ENCODE measurements at places on chromosomes 16 and 17.

- no peak for DNase-seq
These were observed 8.1 kb downstream of the DNAJC7 start for GRCh38 chr17:42009170-42009569.

DNA sequence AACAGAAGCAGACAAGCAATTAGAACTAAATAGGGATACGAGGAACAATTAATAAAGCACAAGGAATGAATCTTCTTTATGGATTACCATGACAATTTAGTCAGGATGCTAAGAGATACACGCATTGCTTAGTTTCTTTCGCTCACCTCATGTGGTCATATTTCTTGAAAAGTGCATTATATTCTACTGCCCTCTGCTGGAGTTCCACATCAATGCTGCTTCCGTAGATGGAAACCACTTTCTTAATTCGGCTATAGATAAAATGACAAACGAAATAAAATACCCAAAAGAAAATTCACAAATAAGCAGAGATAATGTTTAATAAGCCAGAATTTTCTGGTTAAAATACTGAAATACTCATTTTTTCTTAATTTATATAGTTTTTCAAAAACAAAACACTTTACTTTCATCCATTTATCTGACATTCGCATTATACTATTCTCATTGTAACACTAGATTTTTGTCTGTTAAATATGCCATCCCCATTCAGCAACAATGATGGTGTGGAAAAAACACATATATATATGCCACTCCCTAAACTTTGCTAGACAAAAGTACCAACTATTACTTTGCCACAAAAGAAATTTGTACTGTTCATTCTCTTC is 22.0 kb upstream of the PHLPP2 start:
- DNase-seq, result no peak

DNA sequence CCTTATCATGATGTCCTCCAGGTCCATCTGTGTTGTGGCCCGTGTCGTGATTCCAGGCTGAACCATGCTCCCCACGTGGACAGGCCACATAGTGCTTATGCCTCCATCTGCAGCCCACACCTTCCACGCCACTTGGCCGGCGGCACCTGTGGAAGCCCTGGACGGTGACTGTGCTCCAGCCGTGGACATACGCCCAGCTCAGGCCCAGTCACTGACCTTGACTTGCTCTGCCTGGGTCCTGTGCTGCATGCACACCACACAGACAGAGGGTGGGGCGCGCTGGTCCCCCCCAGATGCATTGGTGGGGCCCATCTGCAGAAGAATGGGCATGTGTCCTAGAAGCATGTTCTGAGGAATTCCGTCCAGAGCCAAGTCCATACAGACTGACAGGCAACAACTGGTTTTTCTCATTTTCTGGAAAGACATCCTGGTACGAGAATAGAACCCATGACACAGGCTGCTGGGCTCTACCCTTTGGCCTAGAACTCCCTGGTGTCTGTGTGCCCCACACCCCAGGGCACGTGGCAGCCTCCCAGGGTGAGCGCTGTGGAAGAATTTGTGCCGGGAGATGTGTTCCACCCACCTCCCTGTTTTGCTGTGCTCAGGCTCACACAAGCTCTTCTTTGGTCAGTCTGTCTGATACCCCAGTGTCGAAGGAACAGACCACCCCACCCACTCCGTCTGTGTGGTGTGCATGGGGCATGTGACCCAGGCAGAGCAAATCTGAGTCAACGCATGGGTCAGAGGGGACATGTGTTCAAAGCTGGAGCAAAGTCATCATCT is 39.5 kb downstream of the GPT2 start:
- no peak for DNase-seq

DNA sequence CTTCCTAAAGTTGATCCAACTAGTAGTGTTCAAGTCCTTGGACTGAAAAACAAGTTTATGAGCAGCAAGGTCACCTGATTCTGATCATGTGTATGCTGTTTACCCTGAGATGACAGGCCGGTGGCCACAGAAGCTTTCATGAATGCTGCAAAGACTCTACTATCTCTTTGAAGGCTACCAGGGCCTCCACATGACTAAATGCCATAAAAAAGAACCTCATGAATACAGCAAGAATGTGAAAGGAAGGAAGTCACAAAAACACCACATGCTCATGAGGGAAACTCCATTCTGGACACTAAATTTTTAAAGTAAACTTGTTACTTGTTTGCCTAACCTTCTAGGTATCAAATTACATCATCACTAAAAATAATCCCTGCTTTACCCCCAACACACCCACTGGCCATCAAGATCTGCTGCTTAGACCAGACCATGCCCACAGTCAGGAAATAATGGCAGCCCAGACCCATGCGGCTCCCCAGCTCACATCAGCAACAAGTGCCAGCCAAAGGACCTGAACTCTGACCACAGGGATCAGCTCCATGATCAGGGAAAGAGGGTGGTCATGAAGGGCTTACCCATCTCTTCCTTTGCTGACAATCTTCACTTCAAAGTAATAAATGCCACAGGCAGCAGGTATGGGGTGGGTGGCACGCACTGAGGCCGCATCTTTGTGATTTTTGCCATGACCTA is 1.4 kb downstream of the RANBP10 start:
- DNase-seq, result no peak

GRCh38 chr16:82096641-82097040 is 61.6 kb downstream of the HSD17B2 start:
- no peak for DNase-seq

DNA sequence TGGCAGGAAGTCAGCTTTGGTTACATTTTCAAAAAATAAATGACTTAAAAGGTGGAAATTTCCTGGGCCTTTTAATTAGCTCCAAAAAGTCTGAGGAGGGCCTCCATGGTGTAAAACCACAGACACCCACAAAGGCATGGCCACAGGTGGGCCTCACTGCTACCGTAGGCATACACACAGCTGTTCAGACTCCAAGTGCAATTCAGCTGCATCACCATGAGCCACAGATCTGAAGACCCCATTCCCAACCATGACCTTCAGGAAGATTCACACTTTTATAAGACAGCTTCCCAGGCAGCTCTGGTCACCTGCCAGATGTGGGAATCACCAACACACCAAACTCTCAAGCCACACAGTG is 20.6 kb downstream of the CSNK2A2 start:
- no peak for DNase-seq

GRCh38 chr17:7703584-7704479 is 1.2 kb upstream of the EFNB3 start:
- DNase-seq, result no peak

DNA sequence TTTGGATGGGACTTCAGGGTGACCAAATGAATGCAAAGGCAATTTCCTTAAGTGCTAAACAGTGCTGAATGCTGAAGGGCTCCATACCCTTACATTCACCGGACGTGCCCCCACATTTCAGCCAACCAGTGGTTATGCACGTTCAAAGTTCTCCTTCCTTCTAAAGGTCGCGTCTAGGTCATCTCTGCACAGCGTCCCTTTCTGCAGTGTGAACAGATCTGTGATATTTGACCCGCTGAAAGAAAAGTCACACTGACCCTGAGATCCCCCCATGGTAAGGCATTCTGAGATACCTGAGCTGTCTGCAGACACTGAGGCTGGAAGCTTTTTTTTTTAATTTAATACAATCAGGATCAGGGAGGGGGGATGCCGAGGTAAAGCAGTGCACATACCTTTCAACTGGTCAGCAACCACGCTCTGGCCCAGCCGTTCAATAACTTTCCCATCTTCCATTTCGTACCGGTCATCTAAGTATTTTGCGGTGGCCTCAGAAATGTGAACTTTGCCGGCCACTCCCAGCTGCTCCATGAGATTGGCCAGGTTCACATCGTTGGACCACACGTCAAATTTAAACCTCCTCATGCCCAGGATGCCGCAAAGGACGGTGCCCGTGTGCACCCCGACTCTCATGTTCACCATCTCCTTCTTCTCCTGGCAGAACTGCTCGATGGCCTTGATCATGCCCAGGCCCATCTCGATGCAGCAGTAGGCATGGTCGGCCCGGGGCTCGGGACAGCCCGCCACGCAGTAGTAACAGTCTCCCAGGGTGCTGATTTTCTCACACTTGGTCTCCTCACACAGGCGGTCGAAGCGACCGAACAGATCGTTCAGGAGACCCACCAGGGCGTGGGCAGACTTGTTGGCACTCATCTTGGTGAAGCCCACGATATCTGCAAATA is 2.6 kb downstream of the ADCY9 start:
- DNase-seq, result no peak

GRCh38 chr16:52546291-52547003 is 496 bp downstream of the TOX3 start:
- no peak for DNase-seq

DNA sequence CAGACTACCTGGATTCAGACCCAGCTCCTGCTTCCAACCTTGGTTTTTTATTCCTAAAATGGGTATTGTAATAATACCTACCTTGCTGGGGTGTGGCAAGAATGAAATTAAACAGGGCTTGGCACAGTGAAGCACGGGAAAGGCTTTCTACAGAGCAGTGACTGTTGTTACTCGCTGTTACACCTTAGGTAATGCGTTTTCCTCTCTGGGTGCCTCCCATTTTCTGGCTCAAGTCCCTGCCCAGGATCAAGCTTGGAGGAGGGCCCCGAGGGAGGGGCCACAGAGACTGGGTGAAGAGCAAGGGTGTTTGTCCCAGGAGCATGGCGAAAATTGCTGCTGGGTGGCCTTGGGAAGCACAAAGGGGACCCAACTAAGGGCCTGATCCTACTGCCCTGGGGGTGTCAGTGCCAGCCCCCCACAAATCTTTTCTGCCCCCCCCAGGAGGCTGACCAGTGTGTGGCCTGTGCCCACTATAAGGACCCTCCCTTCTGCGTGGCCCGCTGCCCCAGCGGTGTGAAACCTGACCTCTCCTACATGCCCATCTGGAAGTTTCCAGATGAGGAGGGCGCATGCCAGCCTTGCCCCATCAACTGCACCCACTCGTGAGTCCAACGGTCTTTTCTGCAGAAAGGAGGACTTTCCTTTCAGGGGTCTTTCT is 13.3 kb downstream of the MIEN1 start:
- DNase-seq, result no peak

DNA sequence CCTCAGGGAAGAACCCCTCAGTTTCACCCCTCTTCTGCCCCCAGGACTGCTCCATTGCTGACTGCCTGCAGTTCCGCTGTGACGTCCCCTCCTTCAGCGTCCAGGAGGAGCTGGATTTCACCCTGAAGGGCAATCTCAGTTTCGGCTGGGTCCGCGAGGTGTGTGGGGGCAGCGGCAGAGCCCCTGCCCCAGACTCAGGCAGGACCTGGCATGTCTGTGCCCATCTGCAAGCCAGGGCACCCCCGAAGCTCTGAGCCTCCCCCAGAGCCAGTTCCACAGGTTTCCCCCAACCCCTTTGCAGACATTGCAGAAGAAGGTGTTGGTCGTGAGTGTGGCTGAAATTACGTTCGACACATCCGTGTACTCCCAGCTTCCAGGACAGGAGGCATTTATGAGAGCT is 4.4 kb downstream of the COX6A2 start:
- no peak for DNase-seq

DNA sequence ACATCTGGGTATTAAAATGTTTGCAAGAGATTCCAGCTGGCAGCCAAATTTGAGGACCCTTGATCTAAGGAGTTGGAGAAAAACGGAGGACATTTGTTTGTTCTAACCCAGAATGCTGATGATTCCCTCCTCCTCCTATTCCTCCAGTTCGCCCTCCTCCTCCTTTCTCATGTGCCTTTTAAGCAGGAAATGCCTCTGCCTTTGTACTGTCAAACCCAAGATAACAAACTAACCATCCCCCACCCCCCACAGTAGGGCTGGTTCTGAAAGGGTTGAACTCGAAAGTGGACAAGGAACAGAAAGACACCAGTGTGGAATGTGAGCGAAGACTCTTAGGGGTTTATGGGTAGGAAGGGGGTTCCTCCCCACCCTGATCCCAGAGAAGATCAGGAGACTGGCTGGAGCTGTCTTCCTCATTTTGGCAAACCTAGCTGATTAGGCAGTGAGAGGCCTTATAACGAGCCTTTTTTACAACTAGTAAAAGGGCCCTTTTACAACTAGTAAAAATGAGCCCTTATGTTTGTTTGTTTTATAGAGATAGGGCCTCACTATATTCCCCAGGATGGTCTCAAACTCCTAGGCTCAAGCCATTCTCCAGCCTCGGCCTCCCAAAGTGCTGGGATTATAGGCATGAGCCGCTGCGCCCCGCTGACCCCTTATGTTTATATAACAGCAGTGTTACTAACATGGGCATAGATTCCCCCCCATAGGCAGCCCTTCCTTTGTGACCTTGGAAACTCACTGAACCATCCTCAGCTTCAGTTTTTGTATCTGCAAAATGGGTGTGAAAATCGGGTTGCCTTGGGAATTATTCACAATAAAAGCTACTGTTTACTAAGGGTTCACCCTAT is 975 bp downstream of the CHD9 start:
- no peak for DNase-seq

DNA sequence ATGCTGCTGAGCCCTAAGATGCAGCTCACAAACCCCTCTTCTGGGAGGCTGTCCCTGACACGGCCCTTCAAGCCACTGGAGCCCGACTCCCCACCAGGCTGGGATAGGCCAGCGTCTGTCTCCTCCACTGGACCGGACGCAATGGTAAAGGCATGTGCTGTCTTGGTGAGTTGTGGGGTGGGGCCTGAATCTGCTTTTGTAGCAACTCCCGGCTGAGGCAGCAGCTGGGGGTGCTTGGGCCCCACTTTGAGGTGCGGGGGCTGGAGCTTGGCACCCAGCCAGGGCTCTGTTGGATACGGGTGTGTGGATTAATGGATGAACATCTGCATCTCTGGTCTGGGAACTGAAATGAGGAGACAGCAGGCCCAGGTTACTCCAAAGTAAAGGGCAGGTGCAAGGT is 3.5 kb upstream of the NLRC3 start:
- no peak for DNase-seq

DNA sequence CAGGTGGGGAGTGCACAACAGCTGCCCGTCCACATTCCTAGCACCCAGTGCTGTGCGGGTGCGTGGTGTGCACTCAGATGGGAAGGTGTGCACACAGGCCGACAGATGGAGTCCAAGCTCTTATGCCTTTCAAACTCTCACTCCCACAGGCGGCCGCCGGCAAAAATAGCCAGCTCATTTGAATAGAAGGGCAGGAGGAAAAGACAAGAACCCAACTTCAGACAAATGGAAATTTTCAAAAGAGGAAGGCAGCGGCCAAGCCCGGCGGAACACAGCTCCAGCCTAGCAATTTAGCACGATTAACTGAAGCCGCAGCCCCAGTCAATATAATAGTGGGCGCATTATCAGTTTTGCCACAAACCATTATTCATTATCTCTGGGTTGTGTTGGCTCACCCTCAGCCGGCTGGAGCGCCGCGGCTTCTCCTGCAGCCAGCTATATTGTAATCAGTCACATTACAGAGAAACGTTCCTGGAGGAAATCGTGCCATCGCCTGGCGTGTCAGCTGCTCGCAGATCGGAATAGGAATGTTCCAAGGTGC is 103.9 kb upstream of the SEC14L1 start:
- peak; percentile 12 for DNase-seq

DNA sequence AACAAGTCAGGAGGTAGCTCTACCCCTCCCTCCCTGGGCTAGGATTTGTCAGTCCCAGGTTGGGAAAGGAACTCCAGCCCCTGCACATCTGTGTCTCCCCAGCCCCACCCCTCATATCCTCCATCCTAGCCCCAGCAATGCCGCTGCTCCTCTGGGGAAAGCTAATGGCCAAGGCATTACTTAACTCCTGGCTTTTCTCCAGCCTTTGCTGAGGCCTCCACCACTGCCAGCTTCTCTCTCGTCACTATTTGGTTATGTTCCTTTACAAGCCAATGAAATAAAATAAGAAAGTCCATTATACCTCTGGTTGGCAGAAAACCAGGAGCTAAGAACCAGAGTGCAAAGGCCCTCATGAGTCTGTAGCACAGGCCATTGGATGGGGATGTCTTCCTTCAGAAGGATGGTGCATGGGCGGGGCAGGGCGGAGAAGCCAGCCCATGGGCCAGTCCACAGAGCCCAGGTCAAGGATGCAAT is 171.0 kb downstream of the CCDC182 start:
- no peak for DNase-seq

GRCh38 chr17:66835476-66835875 is 559 bp downstream of the CACNG5 start:
- DNase-seq, result no peak

All from NCI-H1417 treated with DMSO at 0.1 percent for 48 hours (cell line).